ENCODE measurements at places on chromosomes 4 and X.

DNA sequence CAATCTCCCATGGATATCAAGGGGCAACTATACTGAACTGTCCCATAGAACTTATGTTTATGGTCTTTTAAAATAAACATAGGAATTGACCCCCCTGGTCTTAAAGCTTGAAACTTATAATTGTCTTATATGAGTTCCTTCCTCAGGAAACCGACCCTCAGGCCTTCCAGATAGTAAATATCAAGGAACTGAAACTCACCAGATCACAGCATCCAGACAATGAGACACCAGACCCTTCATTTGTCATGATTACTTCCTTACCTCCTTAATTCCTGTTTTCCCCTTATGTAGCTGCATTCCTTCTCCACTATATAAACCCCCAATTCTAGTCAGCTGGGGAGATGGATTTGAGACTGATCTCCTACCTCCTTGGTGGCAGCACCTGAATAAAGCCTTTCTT is 94.8 kb upstream of the GRPR start:
- H3K36me3 ChIP-seq: no peaks in the 10 kb centered on the region
- no peak for DNase-seq
- H3K27me3 ChIP-seq: no peaks in the 10 kb centered on the region
- H3K4me3 ChIP-seq: no peak overlapping the region

- no peak overlapping the region for H3K4me3 ChIP-seq
- H3K4me1 ChIP-seq: peaks cover 11% of the 10 kb centered on the region
- no peaks in the 10 kb centered on the region for H3K27me3 ChIP-seq
- no peak for DNase-seq
These were observed 33.1 kb downstream of the TET2 start for GRCh38 chr4:105179539-105180401.

DNA sequence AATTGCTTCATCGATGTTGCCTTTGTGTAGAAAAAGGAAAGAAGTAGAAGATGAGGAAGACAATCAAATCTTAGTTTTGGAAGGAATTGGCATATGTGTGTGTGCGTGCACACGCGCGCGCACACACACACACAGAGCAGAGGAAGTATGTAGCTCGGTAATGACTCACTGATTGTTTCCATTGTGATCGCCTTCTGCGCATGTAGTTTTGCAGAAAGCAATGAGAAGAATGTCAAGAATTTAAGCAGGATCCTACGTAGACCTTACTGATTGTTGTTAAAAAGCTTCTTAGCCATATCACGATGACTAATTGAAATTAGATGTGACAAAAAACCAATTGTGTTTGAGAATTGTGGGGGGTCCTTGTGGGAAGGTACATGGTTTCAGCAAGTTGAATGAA is 12.8 kb upstream of the LIMCH1 start:
- DNase-seq: peak; percentile 11
- H3K4me1 ChIP-seq: no peaks in the 10 kb centered on the region
- no peaks in the 10 kb centered on the region for H3K36me3 ChIP-seq
- H3K27me3 ChIP-seq: no peaks in the 10 kb centered on the region
- no peak overlapping the region for H3K4me3 ChIP-seq

DNA sequence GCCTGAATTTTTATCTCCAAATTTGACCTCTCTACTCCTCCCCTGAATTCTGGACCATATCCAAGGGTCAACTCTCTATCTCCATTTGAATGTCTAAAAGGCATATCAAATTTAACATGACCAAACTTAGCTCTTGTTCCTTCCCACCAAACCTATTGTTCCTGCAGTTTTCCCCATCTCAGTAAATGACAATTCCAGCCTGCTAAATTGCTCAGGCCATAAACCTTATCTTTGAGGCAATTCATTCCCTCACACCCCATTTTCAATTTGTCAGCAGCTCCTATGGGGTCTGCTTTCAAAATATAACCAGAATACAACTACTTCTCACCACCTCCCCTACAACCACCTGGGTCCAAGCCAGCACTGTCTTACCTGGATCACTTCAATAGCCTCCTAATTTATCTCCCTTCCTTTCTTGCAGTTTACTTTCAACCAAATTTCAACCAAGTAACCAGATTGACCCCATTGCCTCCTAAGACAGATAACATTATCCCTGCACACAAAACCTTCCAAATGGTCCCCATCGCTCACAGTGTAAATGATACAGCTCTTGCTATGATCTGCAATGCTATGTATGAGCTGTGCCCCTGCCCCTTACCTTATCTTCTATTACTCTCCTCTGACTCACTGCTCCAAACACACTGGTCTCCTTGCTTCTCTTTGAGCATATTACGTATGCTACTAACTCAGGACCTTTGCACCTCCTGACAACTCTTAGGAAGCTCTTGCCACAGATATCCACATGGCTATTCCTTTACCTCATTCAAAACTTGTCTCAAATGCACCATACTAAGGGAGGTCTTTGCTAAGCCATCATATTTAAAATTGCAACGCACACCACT is 66.0 kb downstream of the CAMK2D start:
- H3K4me3 ChIP-seq: no peak overlapping the region
- H3K27ac ChIP-seq: no peak overlapping the region
- H3K4me1 ChIP-seq: peaks cover 4% of the 10 kb centered on the region
- no peak for DNase-seq
